ENCODE measurements at places on chromosomes 6 and 20.

GRCh38 chr6:65707126-65707826 is at the start of gene EYS:
Gene EYS (minus strand): TSS chr6:65707226. CDS start chr6:65495410, 211,816 bp downstream.
- no peak for DNase-seq

DNA sequence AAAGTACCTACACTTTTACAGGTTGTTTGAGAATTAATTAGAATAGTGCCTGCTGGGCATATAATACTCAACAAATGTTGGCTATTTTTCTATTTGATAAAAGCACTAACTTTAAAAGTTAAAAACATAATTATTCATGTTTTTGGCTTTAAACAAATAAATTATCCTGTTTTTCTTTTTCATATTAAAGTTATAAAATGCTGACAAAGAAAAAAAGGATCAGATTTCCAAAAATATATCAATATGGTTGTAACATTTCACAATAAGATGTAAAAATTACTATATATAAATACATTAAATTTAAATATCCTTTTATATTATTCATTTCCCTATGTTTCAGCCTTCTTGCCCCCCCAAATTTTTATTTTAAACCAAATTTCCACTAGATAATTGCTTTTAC is 312.0 kb downstream of the RNGTT start:
- DNase-seq, result no peak

- no peak for DNase-seq
Measured at GRCh38 chr6:23635150-23635549, 490.9 kb upstream of the NRSN1 start.

DNA sequence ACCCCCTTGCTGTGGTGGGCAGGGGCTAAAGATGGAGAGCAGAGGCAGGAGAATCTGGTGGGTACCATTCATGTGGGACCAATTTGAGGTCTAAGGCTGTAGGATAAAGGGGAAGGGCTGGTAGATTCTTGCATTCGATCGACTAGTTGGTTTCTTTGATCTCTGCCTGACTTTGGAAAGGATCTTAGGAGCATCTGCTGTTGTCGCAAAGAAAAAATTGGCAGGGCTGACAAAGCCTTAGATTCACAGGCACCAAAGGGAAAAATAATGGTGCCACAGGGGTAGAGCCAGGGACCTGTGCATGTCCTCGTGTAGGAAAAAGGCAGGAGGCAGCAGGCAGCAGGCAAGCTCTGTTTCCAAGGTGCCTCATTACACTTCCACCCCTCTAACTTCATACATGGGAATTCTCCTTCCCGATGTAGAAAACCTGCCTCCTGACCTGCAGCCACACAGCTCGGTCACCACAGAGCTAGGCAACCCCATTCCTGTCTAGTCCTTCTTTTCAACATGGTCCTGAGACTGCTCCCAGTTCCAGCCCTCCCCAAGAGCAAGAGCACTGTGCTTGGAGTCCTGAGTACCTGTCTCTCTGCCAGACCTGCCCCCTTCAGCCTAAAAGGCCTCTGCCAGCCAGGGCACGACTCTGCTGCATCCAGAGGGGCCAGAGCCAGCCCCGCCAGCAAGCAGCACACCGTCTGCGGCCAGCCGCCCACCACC is 71.9 kb downstream of the FGD2 start:
- DNase-seq, result no peak

GRCh38 chr6:118597636-118598035 is 49.5 kb downstream of the PLN start:
- DNase-seq, result no peak

GRCh38 chr6:85865420-85866369 is 223.0 kb upstream of the SYNCRIP start:
- no peak for DNase-seq
